ENCODE measurements at places on chromosomes 4 and X.

DNA sequence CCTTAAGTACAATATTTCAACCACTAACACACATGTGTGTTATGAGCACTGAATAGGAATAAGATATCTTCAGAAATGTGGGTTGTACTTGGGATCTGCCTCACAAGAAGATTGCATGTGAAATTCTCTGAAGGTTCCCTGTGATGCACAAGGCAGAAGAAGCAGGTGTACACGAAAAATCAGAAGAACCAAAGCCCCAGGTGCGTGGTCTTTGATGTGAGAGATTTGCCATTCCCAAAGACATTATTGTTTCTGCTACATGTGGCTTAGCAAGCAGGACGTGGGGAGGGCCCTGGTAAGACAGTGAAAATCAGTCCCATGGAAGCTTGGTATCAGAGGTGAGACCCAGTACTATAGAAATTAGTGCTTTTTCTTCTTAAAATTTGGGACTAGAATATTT is 13.0 kb upstream of the SPRY1 start:
- DNase-seq, result no peak

GRCh38 chrX:71870208-71871098 is 40.2 kb upstream of the NHSL2 start:
- DNase-seq, result no peak

GRCh38 chr4:27463816-27464215 is 603.2 kb downstream of the STIM2 start:
- no peak for DNase-seq

DNA sequence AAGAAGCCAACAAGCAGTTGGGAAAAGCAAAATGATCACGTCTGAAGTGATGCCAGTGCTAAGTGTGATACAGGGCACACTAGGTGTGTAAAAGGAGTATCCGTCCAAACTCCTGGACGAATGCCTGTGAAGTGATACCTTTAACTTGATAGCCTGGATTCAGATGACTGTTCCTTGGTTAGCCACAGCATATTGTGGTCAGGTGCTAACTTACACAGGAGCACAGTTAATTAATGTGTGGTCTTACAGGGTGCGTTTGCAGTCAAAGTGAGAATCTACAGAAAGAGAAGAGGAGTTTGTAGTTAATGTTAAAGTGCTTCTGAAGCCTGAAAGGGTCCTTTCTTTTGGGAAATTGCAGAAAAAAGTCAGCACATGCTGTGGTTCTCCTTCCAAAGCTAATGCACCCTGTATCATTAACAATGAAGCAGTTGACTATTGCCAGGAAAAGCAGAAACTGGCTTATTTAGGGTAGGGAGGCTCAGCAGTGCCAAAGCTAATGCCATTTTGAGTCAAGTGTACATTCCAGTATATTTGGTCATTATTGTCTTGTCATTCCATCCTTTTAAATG is 61.1 kb downstream of the DCLK2 start:
- no peak for DNase-seq

GRCh38 chrX:3743801-3744439 is 30.5 kb upstream of the PRKX start:
- DNase-seq, result no peak

DNA sequence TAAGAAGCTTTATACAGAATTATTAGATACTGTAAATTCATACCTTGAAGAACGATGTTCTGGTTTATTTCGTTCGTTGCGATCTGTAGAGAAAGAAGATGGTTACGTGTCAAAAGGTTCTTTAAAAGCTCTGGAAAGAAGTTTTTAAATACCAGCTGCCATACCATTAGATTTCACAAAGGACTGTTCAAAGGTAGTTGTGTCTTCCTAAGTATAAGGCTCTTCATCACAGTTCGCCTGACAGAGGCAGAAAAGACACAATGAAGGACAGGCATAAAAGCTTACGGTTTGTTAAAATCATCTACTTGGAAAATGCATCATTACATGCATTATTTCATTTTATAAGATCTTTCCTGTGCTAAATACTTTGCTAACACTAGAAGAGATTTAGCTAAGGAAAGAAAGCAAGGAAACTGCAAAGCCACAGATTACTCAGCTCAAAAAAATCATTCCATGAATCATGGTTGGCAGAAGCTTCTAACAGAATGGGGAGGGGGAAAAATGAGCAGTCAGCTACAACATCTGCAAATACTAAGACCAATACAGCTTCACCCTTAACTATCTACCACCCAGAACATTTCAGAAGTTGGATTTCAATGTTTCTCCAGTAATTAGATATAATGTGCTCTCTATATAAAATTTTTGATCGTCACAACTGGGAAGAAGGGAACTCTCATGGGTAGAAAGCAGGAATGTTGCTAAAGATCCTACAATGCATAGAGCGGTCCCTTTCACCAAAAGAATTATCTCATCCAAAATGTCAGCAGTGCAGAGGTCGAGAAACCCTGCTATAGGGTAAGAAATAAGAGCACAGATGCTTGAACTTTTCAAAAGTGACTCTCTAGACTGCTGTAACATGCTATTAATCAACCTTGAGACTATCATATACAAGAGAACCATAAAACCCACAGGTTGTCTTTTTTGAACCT is 50.7 kb upstream of the PRSS48 start:
- DNase-seq, result no peak

- DNase-seq, result no peak
Measured at GRCh38 chrX:109925656-109926055, 77.3 kb upstream of the TMEM164 start.

- no peak for DNase-seq
Measured at GRCh38 chr4:126264839-126265238, 950.1 kb downstream of the FAT4 start.

- DNase-seq, result no peak
Measured at GRCh38 chrX:30821116-30821515, 67.9 kb downstream of the TAB3 start.

DNA sequence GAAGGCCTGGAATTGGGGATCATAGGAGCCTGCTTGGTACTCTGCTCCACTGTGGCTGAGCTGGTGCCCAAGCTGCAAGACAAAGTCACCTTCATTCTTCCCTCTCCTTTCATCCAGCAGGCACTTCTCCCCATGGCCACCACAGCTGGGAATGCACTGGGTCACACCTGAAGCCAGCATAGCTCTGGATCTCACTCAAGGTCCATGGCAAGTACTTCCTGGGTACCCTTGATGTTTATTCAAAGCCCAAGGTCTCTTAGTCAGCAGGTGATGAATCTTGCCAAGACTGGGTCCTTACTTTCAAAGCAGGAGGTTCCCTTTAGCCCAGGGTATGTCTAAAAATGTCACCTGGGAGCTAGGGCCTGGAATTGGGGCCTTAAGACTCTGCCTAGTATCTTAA is 4.9 kb upstream of the SLC4A4 start:
- no peak for DNase-seq

- DNase-seq, result no peak
Measured at GRCh38 chrX:19705196-19705769, 182.1 kb downstream of the SH3KBP1 start.

- no peak for DNase-seq
Measured at GRCh38 chrX:134806707-134807038, 148.4 kb upstream of the PLAC1 start.

DNA sequence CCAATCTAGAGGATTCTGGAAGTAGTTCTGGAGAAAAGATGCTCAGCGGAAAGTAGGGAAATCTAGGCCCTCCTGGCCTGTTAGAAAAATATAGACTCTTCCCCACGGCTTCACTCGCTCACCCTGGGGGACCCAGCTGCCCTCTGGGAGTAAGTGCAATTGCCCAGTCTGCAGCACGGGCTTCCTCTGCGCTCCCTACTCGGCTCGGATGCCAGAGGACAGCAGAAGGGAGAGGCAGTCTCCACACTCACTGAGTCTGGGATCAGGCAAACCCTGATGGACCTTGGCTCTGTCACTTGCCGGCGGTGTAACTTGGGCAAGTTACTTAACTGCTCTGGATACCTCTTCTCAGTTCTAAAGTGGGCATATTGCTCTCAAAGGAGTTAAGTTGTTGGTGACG is 2.1 kb downstream of the SHISA3 start:
- no peak for DNase-seq

DNA sequence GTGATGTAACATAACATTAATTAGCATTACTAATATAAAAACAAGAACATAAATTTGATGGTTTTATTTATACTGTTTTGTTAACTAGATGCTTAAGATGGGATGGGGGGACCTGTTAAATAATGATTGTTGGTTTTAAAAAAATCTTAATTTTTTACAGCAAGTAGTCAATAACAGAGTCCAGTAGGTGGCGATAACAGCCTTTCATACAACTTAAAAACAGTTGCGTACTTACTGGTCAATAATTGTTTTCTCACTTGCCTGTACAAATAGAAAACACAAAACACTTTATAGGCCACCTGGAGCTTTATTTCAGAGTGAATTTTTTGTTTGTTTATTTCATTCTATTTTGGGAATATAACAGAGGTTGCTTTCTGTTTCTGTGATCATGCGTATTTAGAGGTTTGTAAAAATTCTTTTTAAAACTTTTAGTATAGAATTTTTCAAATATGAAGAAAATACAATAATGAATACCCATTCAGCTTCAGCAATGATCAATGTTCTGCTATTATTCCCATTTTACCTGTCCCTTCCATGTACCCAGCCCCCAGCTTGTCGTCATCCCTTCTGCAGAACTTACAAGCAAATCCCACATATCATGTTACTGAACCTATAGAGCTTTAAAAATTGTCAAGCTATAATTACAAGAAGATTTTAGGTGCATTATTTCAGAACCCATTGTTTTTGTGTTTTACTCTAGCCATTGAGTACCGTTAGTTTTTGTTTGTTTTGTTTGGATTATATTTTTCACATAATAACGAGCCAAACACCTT is 97.1 kb downstream of the MRPL1 start:
- DNase-seq, result peak; percentile 32

DNA sequence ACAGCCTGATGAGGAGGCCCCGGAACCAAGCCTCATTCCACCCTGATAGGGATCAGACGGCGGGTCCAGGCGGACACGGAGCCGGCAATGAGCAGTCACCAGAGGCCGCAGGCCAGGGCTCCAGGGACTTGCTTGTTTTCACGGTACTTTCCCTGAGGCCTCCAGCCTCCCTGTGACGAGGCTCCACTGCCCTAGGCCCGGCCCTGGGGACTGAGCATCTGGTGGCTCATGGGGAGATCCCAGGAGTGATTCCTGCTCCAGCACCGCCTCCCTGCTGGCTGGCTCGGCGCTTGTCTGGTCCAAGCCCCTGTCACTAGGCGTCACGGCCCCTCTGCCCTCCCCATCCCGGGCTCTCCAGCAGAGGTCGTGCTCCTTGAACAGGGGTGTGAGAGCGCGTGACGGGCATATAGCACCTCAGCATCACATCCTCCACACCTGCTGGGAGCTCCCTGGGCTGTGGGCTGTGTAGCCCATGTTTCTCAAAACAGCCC is 14.1 kb downstream of the HTRA3 start:
- no peak for DNase-seq

GRCh38 chr4:40992472-40993295 is 221.7 kb downstream of the APBB2 start:
- no peak for DNase-seq

GRCh38 chr4:8841678-8842268 is 29.9 kb downstream of the HMX1 start:
- no peak for DNase-seq

DNA sequence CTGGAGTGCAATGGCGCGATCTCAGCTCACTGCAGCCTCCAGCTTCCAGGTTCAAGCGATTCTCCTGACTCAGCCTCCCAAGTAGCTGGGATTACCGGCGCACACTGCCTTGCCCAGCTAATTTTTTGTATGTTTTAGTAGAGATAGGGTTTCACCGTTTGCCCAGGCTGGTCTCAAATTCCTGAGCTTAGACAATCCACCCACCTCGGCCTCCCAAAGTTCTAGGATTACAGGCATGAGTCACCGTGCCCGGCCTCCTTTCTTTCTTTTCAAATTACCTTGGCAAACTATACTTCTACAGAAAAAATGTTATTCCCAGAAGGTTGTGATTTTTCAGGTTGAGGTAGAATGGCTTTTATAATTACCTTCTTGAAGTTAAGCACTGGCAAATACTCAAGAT is 321.9 kb upstream of the PRPS2 start:
- no peak for DNase-seq

DNA sequence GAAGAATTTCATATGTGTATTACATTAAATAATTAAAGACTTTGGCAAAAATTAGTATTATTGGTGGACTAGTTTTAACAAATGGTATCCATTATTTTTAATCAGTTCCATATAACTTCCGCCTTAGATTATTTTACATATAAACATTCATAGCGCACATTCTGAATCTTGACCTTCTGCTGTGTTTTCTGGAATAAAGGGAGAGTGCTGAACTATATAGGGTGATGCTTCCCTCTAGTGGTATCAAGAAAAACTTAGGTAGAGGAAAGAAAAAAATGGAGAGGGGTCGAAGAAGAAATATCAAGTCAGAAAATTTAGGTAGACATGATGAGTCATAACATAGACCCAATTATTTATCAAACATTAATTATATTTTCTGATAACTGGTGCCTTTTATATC is 155.6 kb upstream of the PACRGL start:
- DNase-seq, result peak; percentile 23

DNA sequence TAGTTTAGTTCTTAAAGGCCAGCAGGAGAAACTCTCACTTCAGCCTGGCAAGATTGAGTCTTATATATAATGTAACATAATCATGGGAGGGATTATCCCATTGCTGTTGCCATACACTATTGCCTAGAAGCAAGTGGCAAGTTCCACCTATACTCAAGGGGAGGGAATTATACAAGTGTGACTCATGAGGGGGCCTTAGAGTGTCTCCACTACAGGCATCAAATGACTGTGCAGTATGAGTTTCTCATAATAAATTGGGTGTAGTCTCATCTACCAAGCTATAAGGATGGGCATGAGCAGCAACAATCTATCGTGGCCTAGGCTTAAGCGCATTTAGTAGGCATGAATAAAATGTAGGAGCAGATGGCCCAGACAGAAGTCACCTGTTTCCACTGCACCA is 89.1 kb upstream of the C1GALT1C1 start:
- no peak for DNase-seq

DNA sequence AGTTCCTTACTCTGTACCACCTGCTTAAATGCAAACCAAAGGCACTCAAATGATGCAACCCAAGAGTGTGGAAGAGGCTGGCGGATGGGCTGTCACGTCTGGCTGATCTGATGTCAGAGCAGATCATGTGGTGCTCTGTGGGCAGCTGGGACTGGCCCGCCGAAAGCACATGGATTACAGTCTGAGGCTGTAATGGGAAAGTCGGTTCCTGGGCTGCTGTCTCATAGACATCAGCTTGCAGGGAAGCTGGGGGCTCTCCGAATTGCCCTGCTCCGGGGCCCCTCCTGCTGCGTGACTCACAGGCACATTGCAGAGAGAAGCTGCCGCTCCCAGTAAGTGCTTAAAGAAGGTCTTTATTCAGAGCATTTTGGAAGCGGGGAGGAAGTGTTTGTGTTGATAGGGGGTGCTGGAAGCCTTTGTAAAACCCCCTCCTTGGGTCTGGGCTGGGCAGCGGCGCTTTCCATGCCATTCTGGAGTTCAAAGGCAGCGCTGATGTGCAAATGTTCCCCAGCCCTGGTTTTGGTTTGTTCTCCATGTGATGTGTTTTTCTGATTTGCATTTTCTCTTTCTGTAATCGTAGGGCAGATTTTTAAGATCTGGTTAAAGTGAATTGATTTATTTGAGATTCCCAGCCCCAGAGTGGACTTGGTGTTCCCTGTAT is 181.1 kb downstream of the LARP7 start:
- DNase-seq, result no peak

GRCh38 chrX:22800360-22800759 is 199.4 kb upstream of the DDX53 start:
- no peak for DNase-seq

GRCh38 chr4:74219240-74219639 is 61.3 kb downstream of the MTHFD2L start:
- no peak for DNase-seq

- no peak for DNase-seq
Measured at GRCh38 chr4:3863841-3864741, 97.9 kb downstream of the ADRA2C start.

All from NCI-H1417 treated with DMSO at 0.1 percent for 48 hours (cell line).